ENCODE measurements at places on chromosomes 12 and 14. TPM values are rescaled to one million over a fixed set of nuclear protein-coding genes. Genes with fewer than 3 reads are reported as not detected.

The SLC7A7 gene
- total RNA-seq = 10.0 TPM

DNA sequence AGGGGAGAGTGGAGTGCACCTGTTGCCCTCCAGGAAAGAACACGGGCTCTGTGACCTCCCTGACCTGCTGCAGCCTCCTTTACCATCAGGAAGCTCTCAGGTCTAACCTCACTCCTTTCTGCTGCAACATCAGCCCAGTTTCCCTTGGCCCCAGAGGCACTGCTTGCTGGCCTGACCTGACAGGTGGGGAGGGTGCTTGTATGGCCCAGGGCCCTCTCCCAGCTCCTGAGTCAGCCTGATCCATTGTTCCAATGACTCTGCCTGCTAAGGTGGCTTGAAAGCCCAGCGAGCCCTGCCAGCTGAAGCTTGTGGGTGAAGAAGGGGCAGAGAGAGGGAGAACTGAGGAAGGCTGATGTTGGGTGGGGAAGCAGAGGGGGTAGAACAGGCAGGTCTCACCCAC is 13.2 kb upstream of the KRT78 start:
- no peak for DNase-seq

DNA sequence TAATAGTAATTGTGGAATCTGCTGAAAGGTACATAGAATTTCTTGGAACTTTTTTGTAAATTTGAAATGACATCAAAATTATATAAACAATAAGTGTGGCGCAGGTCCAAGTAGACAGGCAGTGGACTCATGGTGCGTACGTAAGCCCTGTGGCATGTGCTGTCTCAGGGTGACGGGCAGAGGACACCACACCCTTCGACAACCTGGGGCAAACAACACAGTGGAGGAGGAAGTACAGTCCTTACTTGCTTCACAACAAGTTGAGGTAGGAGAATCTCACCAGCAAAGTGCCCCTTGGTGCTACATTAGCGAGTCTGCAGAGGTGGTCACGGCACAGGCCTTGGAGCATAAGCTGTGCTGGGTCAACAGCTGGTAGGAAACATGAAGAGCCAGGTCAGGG is 180.9 kb downstream of the AEBP2 start:
- DNase-seq = no peak

The XPOT gene
- 127 TPM for total RNA-seq

The CD163L1 gene
- 4.2 TPM for total RNA-seq

The C14orf180 gene
- total RNA-seq = not detected

- no peak for DNase-seq
Measured at GRCh38 chr14:36619853-36620252, 37.4 kb upstream of the NKX2-8 start.

The TOMM20L gene
- total RNA-seq = not detected

GRCh38 chr14:81889529-81889928 is 355.9 kb upstream of the SEL1L start:
- no peak for DNase-seq

DNA sequence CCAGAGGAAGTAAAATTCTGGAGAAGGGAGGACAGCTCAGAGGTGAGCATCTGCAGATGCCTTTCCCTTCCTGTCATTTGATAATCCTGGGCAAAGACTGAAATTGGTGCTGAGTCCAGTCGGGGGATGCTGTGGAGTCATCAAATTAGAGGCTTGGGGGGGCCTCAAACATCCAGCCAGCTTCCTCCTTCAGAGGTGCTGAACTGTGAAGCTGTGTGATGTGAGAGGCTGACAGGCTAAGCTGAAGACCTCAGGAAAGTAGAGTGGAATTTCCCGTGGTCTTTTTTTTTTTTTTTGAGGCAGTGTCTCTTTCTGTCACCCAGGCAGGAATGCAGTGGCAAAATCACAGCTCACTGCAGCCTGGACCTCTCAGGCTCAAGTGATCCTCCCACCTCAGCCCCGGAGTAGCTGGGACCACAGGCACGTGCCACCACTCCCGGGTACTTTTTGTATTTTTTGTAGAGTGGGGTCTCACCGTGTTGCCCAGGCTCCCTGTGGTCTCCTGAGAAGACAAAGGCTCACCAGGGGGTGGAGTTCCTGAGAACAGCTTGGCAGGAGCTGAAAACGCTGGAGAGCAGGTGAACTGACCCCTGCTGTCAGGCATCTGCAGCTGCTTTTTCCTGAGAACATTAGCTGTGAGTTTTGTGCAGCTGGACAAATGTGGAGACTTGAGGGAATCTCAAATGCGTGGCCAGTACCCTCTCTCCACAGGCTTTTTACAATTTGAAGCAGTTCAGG is 6.1 kb upstream of the TCL1B start:
- no peak for DNase-seq

- no peak for DNase-seq
Measured at GRCh38 chr12:102299731-102300130, 102.1 kb upstream of the PMCH start.

GRCh38 chr14:81062816-81063215 is 107.4 kb downstream of the TSHR start:
- DNase-seq = no peak

The KRT7 gene
- total RNA-seq = 1,355 TPM

The DTX1 gene
- total RNA-seq = 1.8 TPM

The FAIM2 gene
- not detected for total RNA-seq

- no peak for DNase-seq
Measured at GRCh38 chr14:20679907-20680306, 4.5 kb upstream of the RNASE4 start.

GRCh38 chr12:119725523-119725922 is 57.6 kb downstream of the PRKAB1 start:
- DNase-seq = no peak

The PDZRN4 gene
- total RNA-seq = not detected

The AQP6 gene
- total RNA-seq = not detected

DNA sequence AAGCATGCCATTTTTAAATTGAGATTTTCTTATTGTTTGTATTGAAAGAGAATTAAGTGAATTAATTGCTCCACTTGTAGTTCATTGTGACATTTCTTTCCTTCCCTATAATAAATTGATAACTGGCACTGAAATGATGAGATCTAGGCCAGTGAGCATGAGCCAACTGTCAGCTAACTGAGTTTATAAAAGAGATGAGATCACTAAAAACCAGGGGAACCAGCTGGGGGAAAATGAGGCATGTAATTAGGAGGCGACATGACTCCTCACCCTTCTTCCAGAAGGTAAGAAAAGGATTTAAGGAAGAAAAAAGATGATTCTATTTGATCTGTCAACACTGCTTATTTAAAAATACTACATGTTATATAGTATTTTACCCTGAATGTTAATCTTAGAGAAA is 104.5 kb upstream of the DNM1L start:
- DNase-seq = no peak

The ESRRB gene
- not detected for total RNA-seq

- DNase-seq = no peak
Measured at GRCh38 chr14:88327497-88327896, 4.4 kb upstream of the KCNK10 start.

The ANO2 gene
- total RNA-seq = 1.5 TPM

The RIMKLB gene
- 26.2 TPM for total RNA-seq

Data from kidney epithelial cell (primary cell).